CD4-positive, alpha-beta T cell treated with Interferon alpha-2 for 1 hour (primary cell): ENCODE measurements at places on chromosomes 1 and 21.

DNA sequence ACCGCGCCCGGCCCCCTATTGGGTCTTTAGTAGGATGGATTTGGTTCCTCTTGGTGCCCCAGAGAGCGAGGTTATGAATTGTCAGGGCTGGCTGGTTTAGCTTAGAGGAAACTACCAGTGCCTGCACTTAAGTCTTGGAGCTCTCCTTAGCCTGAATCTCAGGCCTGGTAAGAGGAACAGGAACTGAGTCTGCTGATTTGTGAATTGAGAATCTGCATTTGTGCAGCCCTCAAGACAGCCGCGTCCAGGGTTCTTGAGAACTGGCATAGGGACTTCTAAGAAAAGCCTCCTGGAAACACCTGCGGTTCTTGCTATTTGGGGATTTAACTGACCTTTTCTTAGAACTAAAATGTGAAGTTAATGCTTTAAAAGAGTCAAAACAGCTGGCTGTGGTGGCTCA, 1.7 kb downstream of the NECAP2 start:
- no peak for DNase-seq

- DNase-seq, result no peak
These were observed 37.9 kb upstream of the C1orf198 start for GRCh38 chr1:230906226-230906625.

GRCh38 chr1:81111818-81112217, 688.9 kb upstream of the ADGRL2 start:
- no peak for DNase-seq

GRCh38 chr1:106747791-106748190, 308.7 kb upstream of the PRMT6 start:
- DNase-seq, result no peak

- peak; percentile 56 for DNase-seq
These were observed 1.1 kb downstream of the BCAR3 start for GRCh38 chr1:93680420-93681100.

GRCh38 chr1:196609370-196609737, 1.1 kb upstream of the KCNT2 start:
- DNase-seq, result no peak

DNA sequence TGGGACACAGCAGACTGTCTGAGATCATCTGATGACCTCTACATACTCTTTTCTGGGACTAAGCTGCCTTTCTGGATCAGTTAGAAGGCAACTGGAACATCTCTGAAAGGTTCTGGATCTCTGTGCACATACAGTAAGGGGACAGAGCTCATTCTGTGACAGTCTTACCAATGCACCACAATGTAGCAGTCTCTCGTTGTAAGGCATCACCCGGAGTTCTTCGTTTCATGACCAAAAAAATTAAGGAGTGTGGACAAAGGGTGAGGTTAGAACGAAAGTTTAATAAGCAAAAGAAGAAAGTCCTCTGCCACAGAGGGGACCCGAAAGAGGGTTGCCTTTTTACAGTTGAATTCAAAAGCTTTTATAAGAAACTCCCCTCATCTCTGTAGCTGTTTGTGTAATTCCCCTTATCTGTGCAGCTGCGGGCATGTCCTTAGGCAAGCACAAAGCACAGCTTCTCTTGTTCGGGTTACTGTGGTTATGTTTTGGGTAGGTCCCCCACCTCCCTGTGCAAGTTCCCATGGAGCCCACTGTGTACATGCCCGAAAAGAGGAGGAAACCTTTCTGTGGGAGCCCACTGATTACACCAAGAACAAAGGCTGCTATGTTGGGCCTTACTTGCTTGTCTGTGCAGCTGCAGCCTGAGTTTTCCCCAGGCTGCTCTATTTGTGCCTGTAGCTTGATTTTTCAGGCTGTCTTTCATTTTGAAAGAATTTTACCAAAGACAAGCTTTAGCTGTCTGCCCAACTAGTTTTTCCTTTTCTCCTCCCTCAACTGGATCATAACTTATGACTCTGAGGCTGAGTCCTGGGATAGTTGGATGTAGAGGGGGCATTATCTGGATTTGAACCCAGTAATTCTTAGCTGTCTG, 53.1 kb upstream of the CACNA1E start:
- DNase-seq, result no peak

GRCh38 chr1:172447641-172448040, 3.8 kb upstream of the PIGC start:
- no peak for DNase-seq

DNA sequence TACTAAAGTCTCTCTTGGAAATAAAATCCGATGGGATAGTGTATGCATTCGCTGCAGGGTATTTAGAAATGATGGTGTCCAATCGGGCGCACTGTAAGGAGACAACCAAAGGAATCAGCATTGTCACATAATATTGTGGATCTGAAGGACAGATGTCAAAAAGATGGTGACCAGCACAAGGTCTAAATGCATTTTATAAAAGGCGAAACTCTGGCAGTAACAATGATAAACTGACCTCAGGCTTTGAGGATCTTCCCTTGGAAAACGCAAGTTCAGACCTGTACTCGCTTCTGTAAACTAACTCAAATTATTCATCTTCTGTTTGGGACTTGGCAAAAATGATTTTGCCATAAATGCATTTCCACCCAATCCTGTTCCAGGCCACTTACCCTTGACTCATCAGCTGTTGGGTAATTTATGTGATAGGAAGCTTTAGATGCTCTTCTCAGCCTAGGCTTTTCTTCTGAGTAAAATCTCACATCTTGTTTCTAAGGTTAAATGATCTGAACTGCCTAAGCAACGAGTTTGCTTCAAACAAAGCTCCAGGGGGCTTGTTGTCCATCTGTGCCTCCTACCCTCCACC, 33.8 kb downstream of the STPG1 start:
- no peak for DNase-seq

DNA sequence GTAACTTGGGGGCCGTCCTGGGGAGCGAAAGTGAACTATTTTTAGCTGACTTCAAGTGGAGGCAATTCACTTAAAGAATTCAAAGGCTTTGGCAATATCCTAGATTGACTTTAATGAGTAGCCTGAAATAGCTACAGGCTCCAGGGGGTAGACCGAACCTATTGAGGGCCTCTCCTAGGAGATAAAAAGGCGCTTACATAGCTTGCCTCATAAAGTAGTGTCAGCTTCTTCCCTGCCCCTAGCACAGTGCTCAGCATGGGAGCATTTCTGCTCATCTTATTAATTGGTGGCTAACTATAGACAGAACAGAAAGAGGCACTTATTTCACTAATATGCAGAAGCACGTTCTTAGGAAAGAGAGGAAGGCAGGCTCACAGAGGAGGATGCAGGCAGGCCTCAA, 12.3 kb upstream of the CTNNBIP1 start:
- no peak for DNase-seq

GRCh38 chr1:25671929-25672328, 55.3 kb downstream of the MAN1C1 start:
- DNase-seq, result no peak

DNA sequence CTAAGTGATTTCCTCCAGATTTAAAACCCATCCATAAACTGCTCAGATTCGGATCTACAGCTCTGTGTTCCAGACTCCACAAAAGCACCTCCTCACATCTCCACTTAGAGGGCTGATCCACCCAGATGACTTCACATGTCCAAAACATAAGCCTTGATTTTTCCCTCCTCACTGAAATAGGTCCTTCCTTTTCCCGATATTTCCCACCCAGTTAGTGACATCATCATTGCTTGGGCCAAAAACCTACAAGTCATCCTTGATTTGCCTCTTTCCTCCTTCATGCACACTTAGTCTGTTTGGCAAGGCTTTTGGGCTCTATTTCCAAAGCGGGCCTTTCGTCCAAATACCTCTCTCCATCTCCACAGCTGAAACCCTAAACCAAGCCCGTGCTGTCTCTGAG, 32.3 kb downstream of the CCDC185 start:
- no peak for DNase-seq

GRCh38 chr1:232555494-232556210, 74.3 kb downstream of the SIPA1L2 start:
- DNase-seq, result no peak
